ENCODE measurements at places on chromosomes 1 and 21.

DNA sequence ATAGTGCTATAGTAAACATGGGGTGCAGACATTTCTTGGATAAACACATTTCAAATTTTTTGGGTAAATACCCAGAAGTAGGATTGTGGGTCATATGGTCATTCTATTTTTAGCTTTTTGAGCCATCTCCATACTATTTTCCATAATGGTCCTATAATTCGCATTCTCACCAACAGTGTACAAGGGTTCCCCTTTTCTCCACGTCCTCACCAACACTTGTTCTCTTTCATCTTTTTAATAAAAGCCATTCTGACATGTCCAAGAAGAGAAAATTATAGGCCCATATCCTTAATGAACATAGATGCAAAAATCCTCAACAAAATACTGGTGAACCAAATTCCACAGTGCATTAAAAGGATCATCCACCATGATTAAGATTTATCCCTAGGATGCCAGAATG lies 8.9 kb downstream of the STUM start:
- DNase-seq = no peak

DNA sequence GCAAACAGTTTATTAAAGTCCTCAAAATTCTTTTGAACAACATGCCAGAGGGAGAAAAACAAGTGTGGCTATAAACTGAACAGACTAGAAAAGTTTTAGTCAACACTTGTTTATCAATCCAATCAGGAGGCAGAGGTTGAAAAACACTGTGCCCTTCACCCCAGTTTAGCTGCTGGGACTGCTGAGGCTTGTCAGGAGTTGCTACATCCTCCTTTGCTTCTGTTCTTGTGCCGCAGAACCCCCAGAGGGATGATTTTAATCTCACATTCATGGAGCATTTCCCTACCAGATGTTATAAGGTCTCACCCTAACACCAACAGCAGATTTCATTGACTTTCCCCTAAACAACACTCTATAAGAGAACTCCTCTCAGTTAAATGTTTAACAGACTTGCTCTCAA lies 321.2 kb downstream of the VAV3 start:
- no peak for DNase-seq

DNA sequence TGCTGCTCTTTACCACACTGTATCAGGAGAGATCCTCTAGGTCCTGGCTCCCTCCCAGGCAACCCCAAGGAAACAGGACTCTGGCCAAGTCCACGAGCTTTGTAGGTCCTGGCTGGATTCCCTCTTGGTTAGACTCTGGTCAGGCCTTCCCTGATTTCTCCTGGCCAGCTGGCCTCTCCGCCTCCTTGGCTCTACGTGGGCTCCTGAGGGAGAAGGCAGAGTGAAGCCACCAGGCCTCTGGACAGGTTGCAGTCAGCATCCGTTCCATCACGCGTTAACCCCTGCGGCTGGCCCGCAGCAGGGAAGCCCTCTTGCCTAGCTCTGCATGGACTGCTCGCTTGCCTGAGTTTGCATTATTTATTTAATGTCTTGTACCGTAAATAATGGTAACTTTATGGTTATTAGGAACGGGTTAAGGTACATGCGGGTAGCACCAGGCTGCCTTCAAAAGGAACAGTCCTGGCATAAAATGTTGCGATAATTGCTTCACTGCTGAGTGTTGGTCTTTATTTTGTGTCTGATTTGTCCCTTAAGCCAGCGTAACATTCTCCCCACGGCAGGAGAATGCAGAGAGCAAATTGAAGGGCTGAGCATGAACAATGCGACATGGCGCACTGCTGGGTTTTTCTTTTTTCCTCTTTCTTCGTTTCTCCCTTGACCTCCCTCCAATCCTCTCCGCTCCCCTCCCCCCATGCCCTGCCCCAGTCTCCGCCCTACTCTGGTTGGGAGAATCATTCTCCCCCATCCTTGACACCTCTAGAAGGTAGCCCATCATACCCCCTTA lies 100.3 kb downstream of the RNF220 start:
- DNase-seq = no peak

GRCh38 chr1:50346621-50347020 lies 76.6 kb downstream of the DMRTA2 start:
- DNase-seq = no peak

GRCh38 chr1:95278173-95279006 lies 44.4 kb downstream of the RWDD3 start:
- DNase-seq = no peak

- DNase-seq = no peak
Measured at GRCh38 chr1:43830802-43831201, 102.8 kb upstream of the ARTN start.

DNA sequence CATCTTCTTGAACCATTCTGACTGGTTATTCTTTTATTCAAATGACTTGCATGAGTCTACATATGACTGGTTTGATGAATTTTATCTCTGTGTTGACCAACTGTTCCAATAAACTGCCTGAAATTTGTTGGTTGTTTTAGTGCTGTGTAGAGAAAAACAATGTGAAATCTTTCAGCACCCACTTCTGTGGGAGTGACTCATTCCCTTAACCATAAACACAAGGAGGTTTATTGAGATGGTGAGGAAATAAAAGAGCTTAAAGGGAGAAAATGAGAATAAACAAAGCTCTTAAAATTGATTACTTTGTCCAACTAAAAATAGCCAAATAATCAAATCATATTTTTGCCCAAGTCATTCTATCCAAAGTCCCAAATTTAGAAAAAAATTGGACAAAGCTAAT lies 341.1 kb downstream of the TGFB2 start:
- no peak for DNase-seq

GRCh38 chr1:58841455-58841854 lies 57.6 kb upstream of the JUN start:
- peak; percentile 22 for DNase-seq

GRCh38 chr21:35852820-35853219 lies 207.5 kb downstream of the SETD4 start:
- DNase-seq = no peak

DNA sequence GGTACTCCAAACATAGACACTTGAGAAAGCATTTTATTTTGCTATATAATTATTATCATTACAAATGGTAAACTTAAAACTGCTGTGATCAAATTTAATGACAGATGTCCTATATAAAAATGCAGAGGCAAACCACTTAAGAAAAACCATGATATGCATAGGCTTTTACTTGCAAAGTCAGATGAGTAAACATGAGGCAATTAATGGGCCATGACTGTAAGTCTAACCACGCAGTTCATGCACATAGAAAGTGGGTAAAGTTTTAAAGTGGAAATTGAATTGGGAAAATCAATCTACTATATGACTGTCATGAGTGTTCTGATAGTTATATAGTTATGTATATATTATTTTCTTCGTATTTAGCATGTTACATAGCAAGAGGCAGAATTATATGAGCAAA lies 219.2 kb downstream of the PTPRC start:
- no peak for DNase-seq

DNA sequence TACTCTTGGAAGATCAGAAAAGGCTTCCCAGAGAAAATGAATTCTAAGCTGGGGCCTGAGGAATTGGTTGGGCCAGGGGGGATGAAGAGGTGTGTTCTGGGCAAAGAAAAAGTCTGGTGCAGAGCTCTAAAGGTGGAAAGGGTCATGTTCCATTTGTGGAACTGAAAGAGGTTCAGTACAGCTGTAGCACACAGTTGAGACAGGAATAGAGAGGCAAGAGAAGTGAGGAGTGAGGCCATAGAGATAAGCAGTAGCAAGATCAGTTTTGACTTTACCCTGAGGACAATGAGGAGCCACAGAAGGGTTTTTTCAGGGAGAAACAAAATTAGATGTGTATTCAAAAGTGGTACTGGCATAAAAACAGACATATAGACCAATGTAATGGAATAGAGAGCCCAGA lies 30.3 kb upstream of the MUTYH start:
- DNase-seq = no peak

DNA sequence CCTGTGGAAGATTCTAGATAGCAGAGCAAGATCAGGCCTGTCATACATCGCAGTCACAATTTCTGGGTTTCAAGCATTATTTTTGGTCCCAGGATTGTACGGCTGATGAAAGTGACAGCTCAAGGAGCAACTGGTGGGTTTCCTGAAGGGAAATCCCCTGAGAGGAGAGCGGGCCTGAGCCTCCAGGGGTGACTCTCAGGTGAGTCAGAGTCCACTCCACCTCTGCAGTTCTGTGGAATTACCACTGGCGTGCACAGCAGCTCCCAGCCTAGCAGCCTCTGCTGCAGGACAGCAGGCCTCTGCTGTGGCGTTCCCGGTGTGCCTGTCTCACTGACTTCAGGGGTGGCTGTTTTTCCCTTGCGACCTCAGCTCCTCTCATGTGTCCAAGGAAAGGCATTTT lies 24.4 kb downstream of the SLC66A1 start:
- no peak for DNase-seq

DNA sequence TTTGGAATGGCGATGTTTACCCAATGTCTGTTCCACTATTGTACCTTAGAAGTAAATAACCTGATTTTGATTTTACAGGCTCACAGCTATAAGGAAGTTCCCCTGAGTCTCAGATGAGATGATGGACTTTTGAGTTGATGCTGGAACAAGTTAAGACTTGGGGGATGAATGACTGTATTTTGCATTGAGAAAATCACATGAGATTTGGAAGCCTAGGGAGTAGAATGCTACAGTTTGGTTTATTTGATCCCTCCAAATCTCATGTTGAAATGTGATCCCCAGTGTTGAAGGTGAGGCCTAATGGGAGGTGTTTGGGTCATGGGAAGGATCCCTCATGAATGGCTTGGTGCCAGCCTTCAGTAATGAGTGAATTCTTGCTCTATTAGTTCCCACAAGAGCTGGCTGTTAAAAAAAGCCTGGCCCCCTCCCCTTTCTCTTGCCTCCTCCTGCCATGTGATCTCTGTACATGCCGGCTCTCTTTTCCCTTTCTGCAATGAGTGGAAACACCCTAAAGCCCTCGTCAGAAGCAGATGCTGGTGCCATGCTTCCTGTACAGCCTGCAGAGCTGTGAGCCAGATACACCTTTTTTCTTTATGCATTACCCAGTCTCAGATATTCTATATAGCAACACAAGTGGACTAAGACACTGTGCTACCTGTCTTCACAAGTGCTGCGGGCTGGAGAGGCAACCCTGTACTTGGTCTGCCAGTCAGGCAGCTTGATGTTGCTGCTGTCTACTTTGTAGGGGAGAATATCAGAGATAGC lies 77.0 kb upstream of the TLR5 start:
- no peak for DNase-seq

DNA sequence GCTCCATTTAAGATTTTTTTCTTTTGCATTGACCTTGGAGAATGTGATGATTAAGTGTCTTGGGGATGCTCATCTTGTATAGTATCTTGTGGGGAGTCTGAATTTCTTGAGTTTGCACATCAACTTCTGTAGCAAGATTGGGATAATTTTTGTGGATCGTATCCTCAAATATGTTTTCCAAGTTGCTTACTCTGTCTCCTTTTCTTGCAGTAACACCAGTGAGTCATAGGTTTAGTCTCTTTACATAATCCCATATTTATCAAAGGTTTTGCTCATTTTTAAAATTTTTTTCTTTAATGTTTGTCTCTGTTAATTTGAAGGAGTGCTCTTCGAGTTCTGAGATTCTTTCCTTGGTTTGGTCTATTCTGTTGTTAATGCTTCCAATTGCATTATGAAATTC lies 41.7 kb upstream of the ANGPTL1 start:
- DNase-seq = no peak

GRCh38 chr1:232876506-232877364 lies 71.5 kb downstream of the MAP10 start:
- DNase-seq = no peak

DNA sequence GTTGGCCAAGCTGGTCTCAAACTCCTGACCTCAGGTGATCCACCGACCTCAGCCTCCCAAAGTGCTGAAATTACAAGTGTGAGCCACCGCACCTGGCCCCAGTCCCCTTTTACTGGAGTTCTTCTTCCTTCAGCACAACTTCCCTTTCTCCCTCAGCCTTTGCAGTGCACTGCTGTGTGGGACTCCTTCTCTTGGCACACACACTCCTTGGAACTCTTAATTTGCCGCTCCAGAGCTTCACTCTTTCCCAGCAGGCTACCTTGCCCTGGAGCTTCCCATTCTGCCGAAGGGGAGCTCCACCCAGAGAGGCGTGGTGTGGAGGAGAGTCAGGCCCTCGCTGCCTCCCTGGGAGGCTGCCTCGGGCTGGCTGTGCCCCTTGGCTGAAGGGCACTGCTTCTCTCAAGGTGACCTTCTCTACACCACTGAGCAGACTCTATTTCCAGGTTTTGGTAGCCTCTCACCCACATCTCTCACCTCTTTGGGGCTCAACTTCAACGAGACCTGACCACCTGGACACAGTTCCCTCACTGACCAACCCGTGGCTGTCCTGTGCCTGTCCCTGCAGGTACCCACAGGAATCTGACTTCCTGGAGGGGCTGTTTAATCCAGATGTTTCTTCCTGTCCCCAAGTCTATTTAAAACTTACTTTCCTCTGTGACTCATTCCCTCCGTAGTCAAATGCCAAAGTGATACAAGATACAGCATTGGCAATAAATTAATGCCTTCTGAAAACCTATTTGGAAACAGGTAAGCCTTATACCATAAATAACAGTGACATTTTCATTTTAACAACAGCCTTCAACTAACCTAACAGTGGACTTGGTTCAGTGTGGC lies 227.3 kb upstream of the KIAA0040 start:
- DNase-seq = no peak

DNA sequence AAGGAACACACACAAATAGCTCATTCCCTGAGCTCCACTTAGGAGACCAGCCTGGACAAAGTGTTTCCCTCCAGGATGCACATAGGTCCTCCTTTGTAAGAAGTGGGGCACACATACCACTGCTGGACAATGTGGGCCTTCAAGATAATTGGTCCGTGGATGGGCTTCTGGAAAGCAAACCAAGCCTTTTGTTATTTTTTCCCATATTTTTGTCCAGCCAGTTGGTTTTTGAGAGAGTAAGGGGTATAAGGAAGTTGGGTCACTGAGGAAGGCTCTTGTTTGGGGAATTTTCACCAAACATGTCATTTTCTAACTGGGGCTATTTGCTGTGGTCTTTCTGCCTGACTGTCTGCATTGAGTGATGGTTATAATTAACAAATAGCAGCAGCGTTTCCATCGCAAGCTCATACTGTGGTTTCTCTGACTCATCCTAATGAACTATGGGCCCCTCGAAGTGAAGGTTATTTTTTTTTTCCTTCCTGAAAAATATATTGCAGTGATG lies 306.3 kb upstream of the DUSP10 start:
- no peak for DNase-seq

DNA sequence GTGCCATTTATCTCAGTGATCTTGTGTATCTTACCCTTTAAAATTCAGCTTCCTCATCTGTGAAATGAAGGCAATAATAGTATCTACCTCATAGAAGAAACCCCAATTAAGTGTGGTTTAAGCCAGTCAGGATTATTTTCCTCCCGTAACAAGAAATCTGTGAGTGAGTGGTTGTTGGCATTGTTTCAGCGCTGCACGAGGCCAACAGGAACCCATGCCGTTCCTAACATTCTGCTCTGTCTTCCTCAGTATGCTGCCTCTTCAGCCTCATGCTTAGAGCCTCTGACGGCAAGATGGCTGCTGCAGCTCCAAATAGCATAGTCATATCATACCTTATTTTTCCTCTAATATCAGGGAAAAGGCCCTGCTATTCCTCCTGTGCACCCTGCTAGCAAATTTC lies 289.7 kb downstream of the TM2D1 start:
- DNase-seq = no peak

- DNase-seq = no peak
Measured at GRCh38 chr1:221100611-221101010, 221.4 kb downstream of the HLX start.
